ENCODE measurements at places on chromosomes 3 and 15.

DNA sequence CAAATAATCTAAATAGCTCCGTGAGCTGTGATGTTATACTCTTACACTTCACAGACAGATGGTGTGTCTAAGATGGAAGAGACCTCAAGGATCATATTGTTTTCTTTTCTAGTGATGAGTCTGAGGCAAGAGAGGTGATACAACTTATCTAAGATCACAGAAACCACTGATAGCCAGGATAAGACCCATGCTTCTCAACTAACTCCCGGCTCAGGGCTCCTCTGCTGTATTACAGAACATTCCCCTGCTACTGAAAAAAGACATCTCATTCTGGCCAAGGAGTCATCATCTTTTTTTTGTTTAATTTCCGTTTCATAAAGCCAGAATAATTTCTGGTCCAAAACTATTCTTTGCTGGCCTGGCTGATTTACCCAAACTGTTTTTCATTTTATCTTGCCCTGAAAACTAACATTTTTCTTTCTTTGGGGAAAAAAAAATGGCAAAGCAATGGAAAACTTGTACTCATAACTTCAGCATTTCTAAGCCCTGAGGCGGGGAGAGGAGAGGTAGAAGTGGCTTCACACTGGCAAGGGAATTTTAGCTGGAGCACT, 46.9 kb upstream of the GAP43 start:
- DNase-seq: no peak

DNA sequence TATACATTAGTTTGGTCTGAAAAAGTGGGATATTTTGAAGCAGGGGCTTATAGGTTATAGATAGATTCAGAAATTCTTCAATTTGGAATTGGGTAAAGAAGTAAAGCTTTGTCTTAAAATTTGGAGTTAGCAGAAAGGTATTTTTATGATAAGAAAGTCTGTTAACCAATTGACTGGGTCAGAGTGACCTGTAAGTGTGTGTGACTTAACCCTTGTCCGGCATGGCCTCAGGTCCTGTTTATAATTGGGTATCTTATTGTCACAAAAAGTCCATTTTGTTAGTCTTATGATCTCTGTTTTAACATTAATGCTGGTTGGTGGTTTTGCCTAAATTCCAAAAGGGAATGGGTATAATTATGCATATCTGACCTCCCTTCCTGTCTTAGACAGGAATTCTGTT, 444.2 kb upstream of the NAALADL2 start:
- no peak for DNase-seq

GRCh38 chr3:23590424-23591273, 215.1 kb upstream of the UBE2E1 start:
- no peak for DNase-seq

DNA sequence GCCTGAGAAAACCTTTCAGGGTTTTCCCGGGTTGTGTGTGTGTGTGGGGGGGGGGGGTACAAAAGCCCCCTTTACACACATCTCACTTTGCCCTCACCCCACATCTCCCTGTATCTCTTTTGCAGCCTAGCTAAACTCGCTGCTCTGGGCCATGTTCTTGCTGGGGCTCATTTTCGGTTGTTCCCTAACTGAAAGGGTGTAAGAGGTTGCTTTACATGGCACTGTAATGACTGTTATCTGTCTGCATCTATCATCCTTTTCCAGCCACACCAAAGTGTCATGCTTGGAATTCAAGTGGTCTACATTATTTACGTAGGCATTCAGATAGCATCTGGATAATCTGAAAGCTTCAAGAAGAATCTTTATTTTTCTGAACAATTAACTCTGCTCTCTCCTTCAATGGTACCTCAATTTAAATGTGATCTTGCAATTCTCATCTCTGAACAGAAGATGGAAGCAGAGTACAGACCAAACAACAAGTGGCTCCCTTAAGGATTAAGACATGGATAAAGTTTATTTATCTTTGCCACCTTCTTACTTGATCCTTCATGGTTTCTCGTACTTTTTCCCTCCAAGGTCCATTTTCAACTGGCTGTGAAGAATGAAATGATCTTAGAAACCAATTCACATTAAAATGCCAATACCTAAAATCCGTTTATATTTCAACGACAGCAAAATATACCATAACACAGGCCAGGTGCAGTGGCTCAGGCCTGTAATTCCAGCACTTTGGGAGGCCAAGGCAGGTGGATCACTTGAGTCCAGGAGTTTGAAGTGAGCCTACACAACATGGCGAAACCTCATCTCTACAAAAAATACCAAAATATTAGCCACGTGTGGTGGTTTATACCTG, 34.9 kb downstream of the DCLK3 start:
- DNase-seq: no peak

GRCh38 chr3:184570489-184570888, 8.9 kb downstream of the EPHB3 start:
- DNase-seq: no peak

DNA sequence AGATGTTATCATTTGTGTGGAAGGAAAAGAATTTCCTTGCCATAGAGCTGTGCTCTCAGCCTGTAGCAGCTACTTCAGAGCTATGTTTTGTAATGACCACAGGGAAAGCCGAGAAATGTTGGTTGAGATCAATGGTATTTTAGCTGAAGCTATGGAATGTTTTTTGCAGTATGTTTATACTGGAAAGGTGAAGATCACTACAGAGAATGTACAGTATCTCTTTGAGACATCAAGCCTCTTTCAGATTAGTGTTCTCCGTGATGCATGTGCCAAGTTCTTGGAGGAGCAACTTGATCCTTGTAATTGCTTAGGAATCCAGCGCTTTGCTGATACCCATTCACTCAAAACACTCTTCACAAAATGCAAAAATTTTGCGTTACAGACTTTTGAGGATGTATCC, 15.1 kb downstream of the KLHL24 start:
- DNase-seq: no peak

All from stimulated activated CD4-positive, alpha-beta T cell treated with anti-CD3 and anti-CD28 coated beads, Interleukin-2, amount 100 ng/mL, for 24 hours (primary cell).